ENCODE measurements at places on chromosomes 3 and 15.

DNA sequence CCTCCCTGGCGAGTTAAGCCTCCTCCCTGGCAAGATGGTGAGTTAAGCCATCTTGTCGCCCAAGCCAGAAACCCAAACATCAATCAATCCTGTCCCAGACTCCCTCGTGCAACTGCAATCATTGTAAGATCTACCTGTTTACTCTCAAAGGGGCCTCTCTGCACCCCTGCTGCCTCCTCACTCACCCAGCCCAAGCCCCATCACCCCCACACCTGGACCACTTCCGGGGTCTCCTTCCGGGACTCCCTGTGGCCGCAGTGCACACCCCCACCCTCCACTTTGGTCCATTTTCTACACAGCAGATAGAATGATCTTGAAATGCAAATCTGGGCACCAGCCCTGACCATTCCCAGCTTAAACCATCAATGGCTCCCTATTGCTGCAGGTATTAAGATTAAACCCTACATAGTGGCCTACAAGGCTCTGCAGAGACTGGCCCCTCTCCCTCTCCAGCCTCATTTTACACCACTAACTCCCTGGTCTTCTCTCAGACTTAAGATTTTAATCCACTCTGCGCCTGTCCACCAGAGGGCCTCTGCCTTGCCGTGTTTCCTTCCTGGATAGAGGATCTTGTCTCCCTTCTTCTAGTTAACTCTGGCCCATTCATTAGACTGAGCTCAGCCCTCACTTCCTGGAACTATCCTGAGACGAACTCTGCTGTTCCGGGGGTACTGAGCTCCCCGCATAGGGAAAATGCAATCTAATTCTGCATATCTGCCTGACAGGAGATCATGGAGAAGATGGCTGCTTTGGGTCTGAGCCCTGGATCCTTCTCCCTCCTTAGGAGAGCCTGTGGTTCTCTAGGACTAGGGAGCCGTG, 41.9 kb upstream of the SLC6A1 start:
- no peak for DNase-seq

- DNase-seq, result no peak
These were observed 5.2 kb upstream of the TRPM1 start for GRCh38 chr15:31106495-31107300.

DNA sequence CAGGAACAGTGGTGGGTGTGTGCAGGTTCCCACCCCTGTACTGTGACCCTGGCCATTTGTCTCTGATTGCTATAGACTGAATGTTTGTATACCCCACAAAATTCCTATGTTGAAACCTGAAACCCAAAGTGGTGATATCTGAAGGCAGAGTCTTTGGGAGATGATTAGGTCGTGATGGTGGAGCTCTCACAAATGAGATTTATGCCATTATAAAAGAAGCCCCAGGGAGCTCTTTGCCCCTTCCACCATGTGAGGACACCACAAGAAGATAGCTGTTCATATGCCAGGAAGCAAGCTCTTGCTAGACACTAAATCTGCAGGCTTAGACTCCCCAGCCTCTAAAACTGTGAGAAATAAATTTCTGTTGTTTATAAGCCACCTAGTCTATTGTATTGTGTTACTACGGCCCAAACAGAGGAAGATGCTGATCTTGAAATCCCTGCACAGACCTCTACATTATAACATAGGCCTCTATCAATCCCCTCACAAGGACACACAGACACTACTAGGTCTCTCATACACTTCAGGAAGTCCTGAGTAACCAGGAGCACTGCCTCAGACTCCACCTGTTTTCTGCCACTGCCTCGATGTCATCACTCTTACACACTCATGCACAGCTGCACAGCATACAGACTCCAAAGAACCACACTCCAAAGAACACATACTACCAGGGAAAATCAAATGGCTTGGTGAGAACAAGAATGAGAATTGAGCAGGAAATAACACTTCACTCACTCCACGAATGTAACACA, 14.7 kb downstream of the IGSF11 start:
- DNase-seq, result no peak

GRCh38 chr3:122305818-122306621, 19.0 kb upstream of the CSTA start:
- no peak for DNase-seq

DNA sequence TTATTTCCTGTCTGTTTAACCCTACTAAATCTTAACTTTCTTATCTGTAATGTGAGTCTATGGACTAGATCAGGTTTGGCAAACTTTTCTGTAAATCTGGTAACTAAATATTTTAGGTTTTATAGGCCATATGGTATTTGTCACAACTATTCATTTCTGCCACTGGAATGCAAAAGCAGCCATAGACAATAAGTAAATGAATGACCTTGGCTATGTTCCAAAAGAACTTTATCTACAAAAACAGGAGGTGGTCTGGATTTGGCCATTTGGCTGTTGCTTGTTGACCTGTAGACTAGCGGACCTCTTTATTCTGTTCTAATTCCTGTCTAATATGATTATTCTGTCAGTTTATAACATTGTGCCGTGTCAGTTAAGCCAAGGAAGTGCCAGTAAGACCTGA, 314.2 kb downstream of the LPP start:
- DNase-seq, result no peak

DNA sequence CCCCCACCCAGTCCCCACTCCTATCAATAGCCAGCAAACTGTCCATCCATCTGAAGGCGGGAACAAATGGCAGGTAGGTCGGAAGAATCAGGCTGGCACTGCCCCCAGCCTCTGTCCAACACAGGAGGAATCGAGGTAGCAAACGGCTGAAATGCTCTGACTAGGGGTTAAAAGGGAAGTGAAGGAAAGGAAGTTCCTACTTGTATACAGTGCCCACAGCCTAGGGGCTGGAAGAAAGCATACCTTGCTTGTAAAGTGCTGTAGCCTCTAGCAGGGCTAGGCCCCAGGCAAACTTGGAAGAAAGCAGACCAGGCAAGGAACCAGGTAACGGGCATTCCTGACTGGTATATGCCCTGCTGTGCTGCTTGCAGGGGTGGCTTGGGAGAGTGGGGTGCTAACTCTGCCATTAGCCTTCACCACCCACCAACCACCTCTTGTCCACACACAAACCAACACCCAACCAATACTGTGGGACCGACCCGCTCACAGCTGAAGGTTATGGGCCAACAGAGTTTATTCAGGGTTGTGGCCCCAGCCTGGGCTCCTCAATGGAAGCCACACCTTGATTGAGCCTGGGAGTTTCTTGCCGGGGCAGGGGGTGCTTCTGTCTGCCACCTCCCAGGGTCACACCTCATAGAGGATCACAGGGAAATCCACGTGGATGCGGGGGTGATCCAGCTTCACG, 2.4 kb downstream of the TUSC2 start:
- DNase-seq, result no peak

DNA sequence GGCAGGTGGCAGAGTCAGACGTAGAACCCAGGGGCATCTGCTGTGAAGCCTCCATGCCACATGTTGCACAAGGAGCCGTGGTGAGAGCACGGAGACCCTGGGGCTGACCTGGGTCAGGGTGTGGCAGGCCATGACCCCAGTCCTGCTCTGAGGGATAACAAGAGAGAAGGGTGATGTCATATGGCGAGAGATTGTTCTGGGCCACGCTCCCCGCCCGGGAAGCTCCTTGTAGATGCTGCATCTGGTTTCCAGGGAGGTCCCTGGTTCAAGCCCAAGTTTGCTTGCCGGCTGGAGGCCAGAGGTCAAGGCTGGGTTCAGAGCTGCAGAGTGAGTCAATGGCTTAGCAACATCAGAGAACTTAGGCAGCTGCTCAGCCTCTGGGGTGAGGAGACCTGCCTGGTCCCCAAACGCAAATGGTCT, 17.3 kb downstream of the FGD5 start:
- no peak for DNase-seq

DNA sequence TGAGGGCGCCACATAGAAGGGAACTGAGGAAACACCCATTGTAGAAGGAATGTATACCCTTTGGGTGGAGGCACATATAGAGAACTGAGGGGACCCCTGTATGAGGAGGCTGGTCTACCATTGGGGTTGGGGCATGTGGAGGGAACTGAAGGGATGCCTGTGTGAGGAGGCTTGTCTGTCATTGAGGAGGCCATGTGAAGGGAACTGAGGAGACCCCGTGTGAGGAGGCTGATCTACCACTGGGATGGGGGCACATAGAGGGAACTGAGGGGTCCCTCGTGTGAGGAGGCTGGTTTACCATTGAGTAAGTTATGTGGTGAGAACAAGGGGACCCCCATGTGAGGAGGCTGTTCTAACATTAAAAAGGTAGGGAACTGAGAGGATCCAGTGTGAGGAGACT, 156.1 kb downstream of the FBLN2 start:
- DNase-seq, result no peak

- no peak for DNase-seq
These were observed 16.0 kb upstream of the CPEB1 start for GRCh38 chr15:82663186-82663600.

GRCh38 chr3:164507886-164508285, 570.4 kb downstream of the SI start:
- no peak for DNase-seq

DNA sequence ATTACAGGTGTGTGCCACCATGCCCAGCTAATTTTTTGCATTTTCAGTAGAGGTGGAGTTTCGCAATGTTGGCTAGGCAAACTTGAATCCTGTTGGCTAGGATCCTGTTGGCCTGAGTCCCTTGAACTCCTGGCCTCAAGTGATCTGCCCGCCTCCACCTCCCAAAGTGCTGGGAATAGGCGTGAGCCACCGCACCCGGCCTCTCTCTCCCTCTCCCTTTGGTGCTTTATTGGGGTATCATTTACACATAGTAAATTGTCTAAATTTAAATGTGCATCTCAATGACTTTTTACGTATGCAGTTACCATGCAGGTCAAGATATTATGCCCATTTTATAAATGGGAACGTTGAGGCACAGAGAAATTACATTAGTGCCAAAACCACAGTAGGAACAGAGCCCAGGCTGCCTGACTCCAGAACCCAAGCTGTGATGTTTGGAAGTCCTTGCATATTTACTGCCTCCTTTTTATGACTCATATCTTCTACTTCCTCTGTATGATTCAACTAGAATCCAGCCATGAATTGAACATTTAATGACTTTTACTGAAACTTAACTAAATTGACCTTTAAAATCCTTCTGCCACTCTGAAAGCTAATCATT, 34.0 kb upstream of the RPP14 start:
- no peak for DNase-seq

- no peak for DNase-seq
These were observed 4.7 kb downstream of the LMAN1L start for GRCh38 chr15:74817370-74817737.

DNA sequence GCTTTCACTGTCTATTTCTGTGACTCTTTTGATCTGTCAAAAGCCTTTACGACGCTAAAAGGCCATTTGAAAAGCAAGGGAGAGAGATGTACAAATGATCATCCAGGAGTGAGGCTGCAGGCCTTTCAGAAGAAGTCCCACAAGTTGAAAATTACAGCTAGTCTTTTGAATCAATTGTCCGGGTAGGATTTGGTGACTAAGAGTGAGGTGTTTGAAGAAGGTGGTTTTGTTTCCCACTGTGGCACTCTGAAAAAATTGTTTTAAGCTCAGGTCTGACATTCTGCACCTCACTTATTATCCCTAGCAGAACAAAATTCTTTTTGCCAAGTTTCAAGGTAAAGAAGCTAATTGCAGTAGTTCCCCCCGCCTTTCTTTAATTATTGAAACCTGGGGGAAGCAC, 50.8 kb upstream of the TMEM108 start:
- no peak for DNase-seq

- no peak for DNase-seq
These were observed 51.9 kb upstream of the TBL1XR1 start for GRCh38 chr3:177249203-177249602.

- DNase-seq, result no peak
These were observed 263.0 kb upstream of the NECTIN3 start for GRCh38 chr3:110808630-110809029.

DNA sequence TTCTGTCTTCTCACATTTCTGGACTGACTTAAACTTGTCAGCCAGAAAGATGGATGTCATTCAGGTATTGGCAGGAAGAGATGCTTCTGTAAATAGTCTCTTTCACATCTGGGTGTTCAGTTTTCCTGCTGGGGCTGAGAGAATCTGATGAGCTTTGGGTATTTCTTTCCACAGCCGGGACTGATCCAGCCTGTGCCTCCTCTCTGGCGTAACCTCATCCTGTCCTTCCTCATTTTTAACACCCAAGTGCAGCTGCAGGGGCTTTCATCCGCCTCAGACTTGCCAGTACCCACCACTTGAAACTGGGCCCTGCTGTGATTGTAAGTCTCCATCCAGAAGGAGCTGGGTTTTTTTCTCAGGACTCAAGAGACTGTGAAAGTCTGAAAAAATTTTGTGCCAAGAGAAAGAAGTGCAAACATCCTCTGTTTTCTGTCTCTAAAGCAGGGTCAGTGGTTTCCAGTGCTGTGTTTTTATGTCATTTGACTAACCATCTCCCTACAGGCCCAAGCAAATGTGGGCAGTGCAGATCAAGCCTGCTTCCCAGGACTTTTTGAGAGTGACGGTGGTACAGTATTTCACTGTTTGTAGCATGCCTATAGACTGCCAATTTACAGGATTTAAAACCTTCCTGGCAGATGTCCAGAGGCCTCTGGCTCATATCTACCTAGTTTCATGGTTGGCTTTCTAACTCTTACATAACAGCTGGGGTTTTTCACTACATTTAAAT, 342.7 kb downstream of the PTPRG start:
- DNase-seq, result no peak

DNA sequence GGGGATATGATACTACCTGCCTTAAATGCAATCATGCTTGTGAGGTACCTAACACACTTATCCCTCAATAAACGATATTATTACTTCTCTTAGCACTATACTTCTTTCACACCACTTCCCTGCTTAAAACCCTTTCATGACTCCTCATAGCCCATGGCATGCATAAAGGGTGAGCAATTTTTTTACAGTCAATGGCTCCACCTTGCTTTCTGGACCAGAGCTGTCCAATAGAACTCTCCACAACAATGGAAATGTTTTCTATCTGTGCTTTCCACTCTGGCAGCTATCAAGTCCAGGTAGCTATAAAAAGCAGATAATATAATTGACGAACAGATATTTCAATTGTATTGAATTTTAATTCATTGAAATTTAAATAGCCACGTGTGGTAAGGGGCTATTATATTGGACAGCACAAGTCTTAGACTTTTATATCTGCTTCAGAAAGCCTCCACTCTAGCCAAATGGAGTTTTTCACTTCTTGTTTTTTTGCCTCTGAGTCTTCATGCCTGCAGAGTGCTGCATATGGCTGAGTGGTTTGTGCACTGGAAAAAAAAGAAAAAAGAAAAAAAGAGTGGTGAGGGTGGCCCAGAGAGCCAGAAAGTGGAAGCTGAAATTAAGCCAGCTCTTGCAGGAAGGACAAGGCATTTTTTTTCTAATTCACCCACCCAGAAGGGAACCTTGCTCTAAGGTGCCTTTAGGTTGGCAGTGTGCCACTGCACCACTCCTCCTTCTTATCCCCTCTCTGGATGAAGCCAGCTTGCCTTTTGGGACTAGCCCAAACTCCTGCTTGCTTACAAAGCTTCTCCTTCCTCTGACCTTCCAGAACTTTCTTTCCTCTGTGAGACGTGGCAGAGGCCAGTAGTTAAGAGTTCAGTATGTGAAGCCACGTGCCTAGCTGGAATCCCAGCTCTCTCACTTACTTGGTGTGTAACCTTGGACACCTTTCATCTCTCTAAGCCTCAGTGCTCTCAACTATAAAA, 239.0 kb upstream of the LRTM1 start:
- DNase-seq, result no peak
